ENCODE measurements at places on chromosomes 5 and 9.

DNA sequence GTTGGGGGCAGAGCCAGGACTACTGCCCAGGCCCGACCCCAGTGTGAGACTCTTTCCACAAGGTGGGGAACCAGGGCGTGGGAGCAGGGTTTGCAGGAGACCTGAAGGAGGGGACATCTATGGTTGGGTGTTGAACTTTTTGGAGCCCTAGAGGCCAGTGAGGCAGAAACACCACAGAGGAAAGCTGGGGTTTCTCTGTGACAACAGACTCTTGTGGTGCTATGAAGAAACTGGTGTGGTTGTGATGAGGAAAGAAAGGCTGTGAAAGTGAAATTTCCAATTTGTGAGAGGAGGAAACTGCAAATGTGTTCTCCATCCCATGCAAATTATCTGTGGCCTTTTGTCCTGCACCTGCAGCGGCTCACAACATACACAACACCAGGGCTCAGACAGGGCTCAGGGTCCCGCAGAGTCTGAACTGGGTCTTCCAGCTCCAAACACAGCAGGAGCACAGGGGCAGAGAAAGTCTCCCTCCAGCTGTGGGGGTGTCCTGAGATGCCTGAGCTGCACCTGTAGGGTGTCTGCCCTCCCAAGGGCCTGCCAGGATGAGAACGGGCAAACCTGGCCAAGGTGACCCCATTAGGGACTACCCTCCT is 51.4 kb upstream of the GRHPR start:
- DNase-seq, result no peak

DNA sequence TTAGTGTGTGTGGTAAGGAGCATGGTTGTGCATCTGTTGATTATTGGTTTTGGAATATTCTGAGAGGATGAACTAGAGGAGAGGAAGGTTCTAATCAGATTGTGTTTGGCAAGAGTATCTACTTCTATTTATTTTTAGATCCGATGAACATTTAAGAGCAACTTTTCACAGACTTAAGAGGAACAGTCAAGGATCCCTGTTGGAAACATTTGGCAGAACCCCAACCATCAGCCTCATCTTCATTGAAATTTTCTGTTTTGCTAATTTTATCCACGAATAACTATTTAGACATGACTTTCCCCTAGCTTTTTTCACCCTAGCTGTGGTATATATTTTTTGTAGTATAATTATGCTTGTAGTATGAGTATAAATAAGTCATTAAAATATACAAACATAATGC is 868.5 kb downstream of the MAT2B start:
- DNase-seq, result no peak

- no peak for DNase-seq
These were observed 59.1 kb downstream of the JMY start for GRCh38 chr5:79295029-79295428.

DNA sequence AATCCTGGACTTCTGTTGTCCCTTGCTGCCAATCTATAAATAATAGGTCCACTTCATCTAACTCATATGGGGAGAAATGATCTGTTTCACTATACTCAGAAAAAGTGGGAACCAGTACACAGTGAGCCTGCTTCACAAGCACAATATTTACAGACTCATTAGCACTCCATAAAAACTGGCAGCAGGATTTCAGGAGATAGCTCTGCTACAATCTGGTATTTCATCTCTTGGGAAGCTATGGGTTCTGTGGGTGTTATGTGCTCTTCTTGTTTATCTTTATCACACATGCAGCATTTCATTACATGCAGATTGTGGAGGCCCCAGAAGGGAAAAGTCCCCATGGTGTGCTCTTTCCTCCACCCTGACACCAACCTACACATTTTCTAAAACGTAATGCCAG is 33.2 kb downstream of the UGT3A2 start:
- DNase-seq, result no peak

DNA sequence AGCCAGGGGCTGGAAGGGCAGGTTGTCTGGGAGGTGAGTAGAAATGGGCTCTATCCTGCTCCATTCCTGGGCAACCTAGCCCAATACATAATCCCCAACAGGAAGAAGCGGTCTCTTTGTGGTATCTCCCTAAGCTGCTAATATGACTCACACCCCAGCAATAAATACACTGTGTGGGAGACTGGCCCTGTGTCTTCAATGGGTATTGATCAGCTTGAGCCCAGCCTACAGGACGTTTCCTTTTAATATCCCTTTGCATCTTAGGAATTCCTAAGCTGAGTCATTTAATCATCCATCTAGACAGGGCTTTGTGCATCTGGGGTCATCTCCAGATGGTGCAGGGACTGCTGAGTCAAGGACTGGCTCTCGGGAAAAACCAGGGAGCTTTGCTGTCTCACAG is 207.0 kb upstream of the PANK3 start:
- no peak for DNase-seq

GRCh38 chr5:56985936-56986625 is 34.2 kb upstream of the MIER3 start:
- DNase-seq, result no peak

DNA sequence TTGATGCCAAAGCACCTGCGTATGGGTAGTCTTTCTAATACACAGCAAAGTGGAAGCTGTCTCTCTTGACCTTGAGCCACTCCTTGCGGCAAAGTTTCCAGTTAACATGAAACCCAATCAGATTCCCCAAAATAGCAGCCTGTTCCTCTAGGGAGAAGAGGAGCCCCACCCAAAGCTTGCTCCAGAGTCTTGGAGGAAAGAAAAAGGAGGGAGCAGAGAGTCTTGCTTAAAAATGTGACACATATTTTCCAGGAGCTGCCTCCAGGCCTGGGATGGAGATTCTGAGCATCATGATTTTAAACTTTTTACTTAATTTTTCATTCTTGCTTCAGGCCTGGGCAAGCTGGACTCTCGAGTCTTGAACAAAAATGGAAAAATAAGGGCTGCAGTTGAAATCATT is 223.5 kb upstream of the TNC start:
- no peak for DNase-seq

- DNase-seq, result no peak
These were observed 68.8 kb downstream of the ZNF354C start for GRCh38 chr5:179128976-179129375.

GRCh38 chr5:108003178-108003577 is 332.4 kb upstream of the EFNA5 start:
- DNase-seq, result no peak

DNA sequence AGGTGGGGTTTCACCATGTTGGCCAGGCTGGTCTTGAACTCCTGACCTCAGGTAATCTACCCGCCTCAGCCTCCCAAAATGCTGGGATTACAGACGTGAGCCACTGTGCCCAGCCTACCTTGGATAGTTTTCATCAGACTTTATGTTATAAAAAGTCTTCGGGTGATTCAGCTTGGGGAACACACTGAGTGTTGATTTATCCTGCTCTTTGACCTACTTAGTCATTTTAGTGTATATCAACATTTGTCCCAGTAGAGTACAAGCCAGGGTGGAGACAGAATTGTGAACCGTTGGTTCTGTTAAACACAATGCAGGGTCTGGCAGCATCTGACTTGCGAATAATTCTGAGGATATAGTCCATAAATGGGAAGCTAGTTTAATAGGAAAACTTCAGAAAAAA is 39.7 kb downstream of the NFX1 start:
- no peak for DNase-seq

All from stimulated activated CD8-positive, alpha-beta memory T cell treated with anti-CD3 and anti-CD28 coated beads, Interleukin-4, amount 100 ng/mL, for 1 hour (primary cell).